ENCODE measurements at places on chromosomes 13 and 19. TPM values are rescaled to one million over a fixed set of nuclear protein-coding genes. Genes with fewer than 3 reads are reported as not detected.

GRCh38 chr13:91312324-91312723 is 35.2 kb upstream of the MIR17HG start:
- DNase-seq = no peak

- no peak for DNase-seq
These were observed 103.0 kb downstream of the DNAJC15 start for GRCh38 chr13:43126420-43126819.

DNA sequence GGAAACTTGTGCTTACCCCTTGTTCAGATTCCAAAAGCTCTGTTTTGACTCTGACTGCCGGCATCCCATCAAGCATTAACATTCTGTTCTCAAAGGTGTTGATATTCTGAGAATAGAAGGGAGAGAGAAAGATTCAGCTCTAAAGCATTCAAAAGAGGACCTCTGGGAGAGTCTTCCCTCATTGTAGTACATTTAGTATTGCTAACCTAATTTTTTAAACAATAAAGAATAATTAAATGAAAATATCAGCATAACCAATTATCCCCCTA is 190.3 kb downstream of the KLF12 start:
- no peak for DNase-seq

- DNase-seq = no peak
These were observed 5.6 kb downstream of the NAPA start for GRCh38 chr19:47509170-47509847.

GRCh38 chr13:80814541-80814940 is 473.6 kb upstream of the SPRY2 start:
- no peak for DNase-seq

GRCh38 chr19:6861683-6862286 is 25.6 kb upstream of the ADGRE1 start:
- DNase-seq = no peak

GRCh38 chr19:5934774-5935472 is 20.9 kb downstream of the CAPS start:
- no peak for DNase-seq

Gene SYNE4
- 0.98 TPM for total RNA-seq

Gene RYR1
- 5.7 TPM for total RNA-seq

- peak; percentile 63 for DNase-seq
These were observed 3.7 kb upstream of the SPIB start for GRCh38 chr19:50414864-50415660.

Gene EEF2
- 1,471 TPM for total RNA-seq

- DNase-seq = no peak
These were observed 1.4 kb downstream of the BTBD2 start for GRCh38 chr19:2014131-2014571.

Gene KLK5
- total RNA-seq = not detected

DNA sequence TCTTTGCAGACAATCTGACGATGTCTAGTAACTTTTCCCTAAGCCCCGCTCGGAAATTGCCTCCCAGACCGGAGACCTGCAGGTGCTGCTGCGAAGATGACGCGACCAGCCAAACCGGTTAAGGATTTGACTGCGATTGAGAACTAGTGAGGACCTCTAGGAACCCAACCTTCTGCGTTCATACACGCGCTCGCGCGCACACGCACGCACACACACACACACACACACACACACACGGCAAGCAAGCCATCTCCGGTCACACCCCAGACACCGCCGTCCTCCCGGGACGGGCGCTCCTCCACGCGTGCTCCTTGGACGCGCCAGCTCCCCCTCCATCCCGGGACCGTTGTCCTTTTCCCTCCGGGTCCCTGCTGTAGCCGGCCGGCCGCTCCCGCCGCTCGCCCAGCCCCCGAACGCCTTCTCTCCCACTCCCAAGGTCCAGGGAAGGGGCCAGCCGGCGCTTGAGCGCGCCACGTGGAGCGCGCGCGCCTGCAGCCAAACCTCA is 1.2 kb downstream of the TBC1D4 start:
- DNase-seq = peak; percentile 16

Gene SYCN
- total RNA-seq = not detected

DNA sequence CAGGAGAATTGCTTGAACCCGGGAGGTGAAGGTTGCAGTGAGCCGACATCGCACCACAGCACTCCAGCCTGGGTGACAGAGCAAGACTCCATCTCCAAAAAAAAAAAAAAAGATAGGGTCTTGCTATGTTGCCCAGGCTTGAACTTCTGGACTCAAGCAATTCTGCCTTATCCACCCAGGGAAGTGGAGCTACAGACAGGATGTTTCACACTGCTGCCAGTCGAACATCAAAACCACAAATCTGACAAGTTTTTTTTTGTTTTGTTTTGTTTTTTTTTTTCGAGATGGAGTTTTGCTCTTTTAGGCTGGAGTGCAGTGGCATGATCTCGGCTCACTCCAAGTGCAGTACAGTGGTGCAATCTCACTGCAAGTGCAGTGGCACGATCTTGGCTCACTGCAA is 10.8 kb downstream of the XPO4 start:
- DNase-seq = no peak

Gene URAD
- total RNA-seq = not detected

- DNase-seq = no peak
These were observed 15.6 kb upstream of the CALM3 start for GRCh38 chr19:46585539-46585938.

- peak; percentile 54 for DNase-seq
These were observed at the start of gene B3GLCT for GRCh38 chr13:31199849-31200636. TSS of gene B3GLCT (plus strand) at chr13:31199975. CDS start at chr13:31200085, 110 bp downstream.

DNA sequence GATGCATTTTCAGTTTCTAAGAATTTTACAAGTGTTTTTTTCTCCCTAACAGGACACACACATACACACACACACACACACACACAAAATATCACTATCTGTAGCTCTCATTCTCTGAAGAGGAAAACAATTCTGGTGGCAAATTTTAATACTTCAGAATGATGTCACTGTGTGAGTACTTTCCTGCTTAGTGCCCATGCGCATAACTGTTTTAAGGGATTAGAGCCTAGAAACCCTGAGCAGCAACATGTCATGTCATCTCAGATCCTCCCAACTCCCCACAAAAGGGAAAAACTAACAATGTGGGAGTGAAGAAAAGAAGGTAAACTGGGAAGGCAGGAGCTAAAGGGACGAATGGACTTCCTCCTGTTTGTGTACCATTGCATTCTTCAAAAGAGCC is 401.2 kb downstream of the SPRY2 start:
- no peak for DNase-seq

- no peak for DNase-seq
These were observed 210.0 kb downstream of the B3GLCT start for GRCh38 chr13:31409678-31410356.

All from tibial nerve (tissue), 4 donors.